Activated CD4-positive, CD25-positive, alpha-beta regulatory T cell treated with anti-CD3 and anti-CD28 coated beads, Interleukin-2, amount 50 U/mL, for 24 hours (primary cell): ENCODE measurements at places on chromosomes 3 and 15.

- ATAC-seq, result no peak
Measured at GRCh38 chr3:171784937-171785336, 25.3 kb downstream of the PLD1 start.

GRCh38 chr15:68149059-68149458 is 56.1 kb downstream of the CALML4 start:
- ATAC-seq, result no peak

DNA sequence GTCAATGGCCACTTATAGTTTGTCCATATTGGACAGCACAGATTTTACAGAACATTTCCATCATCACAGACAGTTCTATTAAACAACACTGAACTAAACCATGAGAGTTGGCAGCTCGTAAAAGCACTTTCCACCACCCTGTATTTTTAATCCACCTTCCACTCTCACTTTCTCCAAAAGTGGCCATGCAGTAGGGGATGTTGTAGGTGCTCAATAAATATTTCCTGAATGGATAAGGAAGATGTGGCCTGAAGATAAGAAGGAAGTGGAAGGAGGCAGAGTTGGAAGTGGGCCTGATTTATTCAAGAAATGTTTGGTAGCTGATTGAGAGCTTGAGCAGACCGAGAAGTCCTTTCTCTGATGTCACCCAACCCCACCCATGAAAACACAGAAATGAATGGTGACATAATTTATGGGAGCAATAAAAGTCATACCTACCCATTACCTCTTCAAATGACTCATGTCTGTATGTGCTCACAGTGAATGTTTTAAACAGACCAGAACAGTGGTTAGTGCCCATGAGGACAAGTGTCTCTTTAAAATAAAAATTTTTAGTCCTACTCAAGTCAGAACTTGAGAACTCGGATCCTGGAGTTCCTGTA is 39.6 kb upstream of the CTNNB1 start:
- peak; percentile 89 for ATAC-seq

- peak; percentile 21 for ATAC-seq
Measured at GRCh38 chr3:38003371-38003816, 12.8 kb downstream of the VILL start.

DNA sequence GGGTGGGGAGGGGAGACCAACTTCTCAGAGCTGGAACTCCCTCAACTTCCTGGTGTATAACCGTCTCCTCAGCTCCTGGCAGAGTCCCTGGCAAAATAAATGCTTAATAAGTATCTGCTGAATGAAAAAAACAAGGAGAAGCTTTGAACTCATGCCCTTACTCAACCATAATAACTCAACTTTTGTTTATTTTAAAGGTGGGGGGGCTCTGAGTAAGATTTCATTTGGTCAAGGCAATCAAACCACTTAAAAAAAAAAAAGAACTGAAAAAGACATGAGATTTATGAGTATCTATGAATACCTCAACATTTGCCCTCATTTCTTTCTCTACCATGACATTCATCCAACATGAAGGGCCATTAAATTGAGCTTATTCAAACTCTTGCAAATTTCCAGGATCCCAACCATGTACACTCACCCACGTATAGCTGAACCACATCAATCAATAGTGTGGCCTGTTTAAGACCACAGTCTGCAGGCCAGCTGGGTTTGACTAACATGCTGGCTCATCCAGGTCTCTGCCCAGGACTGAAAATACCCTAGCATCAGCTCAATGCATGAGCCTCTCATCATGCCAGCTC is 157.9 kb downstream of the FOXP1 start:
- ATAC-seq, result peak; percentile 25
